ENCODE measurements at places on chromosomes 11 and 22.

- DNase-seq, result no peak
Measured at GRCh38 chr11:20762980-20763379, 93.6 kb downstream of the NELL1 start.

DNA sequence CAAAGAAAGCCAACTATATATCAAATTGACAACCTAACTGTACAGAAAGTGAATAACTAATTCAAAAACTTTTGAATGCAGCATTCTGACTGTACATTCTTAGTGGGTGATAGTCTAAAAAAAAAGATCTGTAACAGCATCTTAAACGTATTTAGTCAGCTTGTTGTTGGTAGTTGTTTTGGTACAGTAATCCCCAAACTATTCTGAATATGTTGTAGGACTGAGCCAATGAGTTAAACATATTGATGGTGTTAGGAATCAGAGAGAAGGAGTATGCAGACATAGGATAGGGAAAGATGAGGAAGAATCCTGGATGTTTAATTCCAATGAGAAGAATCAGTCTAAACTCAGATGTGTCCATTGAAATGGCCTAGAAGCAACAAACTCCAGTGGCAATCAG, 41.9 kb upstream of the KIRREL3 start:
- DNase-seq, result no peak

DNA sequence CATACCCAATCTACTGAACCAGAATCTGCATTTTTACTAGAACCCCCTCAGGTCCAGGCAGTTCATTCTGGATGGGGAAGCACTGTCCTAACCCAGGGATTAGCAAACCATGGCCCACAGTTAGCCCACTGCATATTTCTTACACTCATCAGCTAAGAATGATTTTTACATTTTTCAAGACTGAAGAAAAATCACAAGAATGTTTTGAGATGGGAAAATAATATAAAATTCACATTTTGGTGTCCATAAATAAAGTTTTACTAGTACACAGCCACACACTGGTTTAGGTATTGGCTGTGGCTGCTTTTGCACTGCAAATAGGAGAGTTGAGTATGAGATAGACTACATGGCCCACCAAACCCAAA, 59.4 kb downstream of the PPFIBP2 start:
- no peak for DNase-seq

- no peak for DNase-seq
Measured at GRCh38 chr22:20881231-20881630, 22.4 kb downstream of the SNAP29 start.

- DNase-seq, result no peak
Measured at GRCh38 chr11:75823946-75824345, 8.9 kb downstream of the UVRAG start.

GRCh38 chr22:43520632-43521039, 108.8 kb downstream of the MPPED1 start:
- DNase-seq, result no peak

DNA sequence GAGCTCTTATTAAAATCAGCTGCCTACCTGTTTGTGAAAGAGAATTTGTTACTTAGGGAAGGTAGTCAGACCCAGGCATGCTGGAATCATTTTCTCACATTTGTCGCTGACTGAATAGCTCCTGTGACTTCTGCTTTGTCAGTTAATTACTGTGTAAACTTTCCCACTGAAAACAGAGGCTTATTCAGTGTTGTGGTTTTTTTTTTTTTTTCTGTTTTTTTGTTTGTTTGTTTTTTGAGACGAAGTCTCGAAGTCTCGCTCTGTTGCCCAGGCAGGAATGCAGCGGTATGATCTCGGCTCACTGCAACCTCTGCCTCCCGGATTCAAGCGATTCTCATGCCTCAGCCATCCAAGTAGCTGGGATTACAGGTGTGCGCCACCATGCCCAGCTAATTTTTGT, 5.6 kb upstream of the LDLRAD3 start:
- DNase-seq, result no peak

DNA sequence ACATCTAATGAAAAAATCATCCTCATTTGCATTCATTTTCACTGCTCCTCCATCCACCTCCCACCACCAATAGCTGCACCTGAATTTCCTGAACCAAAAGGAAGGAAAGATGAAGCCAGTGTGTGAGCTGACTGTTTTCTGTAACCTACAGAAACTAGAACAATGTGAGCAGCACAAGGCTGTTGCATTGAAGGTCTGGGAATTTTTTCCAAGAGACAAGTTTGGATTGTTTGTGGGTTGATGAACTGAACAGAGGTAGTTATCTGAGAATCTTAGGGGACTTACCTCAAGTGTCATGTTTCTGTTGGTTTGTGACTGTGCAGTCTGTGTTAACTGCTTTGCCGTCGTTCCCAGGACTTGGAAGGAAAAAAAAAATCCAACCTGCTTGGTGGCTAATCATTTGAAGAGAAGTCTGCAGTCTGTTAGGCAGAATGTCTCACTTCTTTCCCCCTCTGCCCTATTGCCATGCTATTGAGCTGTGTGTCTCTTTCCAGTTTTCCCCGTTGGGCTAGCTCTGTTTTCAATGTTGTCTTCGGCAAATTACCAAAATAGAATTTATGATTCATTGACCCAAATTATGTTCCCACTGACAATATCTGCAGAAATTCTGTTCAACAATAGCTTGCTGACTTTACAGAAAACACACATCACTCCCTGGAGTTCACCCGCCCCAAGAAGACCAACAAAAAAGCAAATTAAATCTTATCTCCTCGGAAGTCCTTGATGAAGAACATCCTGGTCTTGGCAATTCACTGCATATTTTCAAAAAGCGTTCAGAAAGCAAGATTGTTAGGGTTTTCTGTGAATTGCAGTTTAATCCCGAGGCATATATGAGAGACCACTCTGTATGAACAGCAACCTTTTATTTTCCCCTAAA, 76.0 kb downstream of the SC5D start:
- no peak for DNase-seq

GRCh38 chr11:94449437-94449836, 44.2 kb downstream of the MRE11 start:
- DNase-seq, result no peak

DNA sequence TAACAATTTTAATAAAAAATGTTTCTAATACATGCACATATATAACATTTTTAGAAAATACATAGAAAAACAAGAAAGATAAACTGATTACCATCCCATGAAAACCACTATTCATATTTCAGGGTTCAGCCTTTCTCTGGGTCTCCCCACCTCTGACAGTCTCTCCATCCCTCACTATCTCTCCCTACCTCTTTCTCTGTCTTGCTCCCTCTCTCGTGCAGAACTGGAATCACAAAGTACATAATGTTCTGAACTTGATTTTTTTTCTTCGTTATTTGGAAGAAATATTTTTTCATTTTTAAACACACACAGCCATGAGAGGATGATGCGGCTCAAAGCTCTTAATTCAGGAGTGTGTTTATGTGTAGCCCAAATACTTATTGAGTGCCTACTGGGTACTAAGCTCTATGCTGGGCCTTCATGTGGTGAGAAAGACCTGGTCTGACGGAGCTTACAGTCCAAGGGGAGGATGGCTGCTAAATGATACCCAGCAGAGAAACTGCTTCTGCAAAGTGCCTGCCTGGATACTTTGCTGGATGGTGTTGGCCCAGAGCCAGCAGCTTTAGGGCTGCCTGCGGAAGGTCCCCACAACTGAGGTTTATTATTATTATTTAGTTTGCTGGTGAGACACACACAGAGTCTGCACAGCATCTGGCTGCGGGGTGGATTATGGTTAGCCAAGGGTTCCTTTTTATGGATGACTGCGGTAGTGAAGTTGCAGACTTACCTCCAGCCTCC, 42.6 kb downstream of the SC5D start:
- DNase-seq, result peak; percentile 23

- no peak for DNase-seq
Measured at GRCh38 chr11:114321621-114322257, 25.5 kb downstream of the NNMT start.

- no peak for DNase-seq
Measured at GRCh38 chr11:67052891-67053290, 3.8 kb upstream of the RHOD start.

- no peak for DNase-seq
Measured at GRCh38 chr11:72947229-72947628, 133.0 kb downstream of the ATG16L2 start.

- DNase-seq, result no peak
Measured at GRCh38 chr11:64230985-64231365, 627 bp downstream of the DNAJC4 start.

DNA sequence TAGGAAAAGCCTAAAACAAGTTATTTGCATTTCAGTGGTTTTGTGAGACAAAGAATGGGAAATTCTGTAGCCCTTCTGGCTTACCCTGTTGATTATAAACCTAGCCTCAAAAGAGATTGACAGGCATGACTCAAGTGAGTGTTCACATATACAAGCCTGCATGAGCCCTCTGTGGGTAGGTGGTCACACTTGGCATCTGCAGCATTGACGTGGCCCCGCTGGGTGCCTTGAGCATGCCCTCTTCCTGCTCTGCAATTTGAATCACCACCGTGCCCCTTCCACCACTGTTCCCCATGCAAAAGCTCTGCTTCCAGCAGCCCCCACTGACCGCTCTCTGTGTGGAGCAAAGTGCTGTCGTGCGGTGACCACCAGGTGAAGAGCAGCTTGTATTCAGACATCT, 21.0 kb upstream of the ADSL start:
- no peak for DNase-seq

GRCh38 chr11:95033051-95033450, 8.0 kb downstream of the KDM4E start:
- DNase-seq, result no peak

DNA sequence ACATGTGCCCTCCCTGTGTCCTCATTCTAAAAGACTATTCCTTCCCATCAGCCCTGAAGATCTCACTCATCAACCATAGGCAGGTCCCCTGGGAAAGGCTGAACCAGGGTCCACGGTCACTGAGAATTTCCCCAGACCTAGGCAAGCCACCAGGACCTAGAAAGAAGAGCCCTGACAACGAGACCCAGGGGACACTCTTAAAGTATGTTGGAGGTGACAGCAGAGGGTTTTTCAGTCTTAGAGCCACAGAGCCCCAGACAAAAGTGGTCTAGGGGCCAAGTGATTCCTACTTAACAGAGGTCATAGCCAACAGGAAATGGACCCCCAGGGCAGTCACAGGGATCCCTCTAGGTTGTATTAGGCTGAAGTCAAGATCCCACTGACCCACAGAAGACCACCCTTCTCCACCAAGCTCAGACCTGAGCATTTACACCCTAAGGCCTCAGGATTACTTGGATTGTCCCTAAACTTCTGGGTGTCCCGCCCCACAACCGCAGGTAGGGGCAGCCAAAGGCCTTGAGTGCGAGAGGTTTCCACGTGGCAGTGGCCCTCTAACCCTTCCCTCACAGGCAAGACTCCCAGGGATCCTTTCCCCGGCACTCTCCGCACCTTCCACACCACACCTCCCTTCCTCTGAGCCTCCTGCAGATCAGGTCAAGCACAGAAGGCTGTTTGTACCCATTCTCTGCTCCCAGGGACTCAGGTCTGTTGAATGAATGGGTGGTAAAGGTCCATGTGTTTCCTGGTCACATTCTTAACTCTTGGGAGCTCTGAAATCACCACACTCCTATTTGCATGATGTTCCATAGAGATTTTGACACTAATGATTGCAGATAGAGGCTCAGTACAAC, 12.3 kb downstream of the POU2AF1 start:
- DNase-seq, result no peak

DNA sequence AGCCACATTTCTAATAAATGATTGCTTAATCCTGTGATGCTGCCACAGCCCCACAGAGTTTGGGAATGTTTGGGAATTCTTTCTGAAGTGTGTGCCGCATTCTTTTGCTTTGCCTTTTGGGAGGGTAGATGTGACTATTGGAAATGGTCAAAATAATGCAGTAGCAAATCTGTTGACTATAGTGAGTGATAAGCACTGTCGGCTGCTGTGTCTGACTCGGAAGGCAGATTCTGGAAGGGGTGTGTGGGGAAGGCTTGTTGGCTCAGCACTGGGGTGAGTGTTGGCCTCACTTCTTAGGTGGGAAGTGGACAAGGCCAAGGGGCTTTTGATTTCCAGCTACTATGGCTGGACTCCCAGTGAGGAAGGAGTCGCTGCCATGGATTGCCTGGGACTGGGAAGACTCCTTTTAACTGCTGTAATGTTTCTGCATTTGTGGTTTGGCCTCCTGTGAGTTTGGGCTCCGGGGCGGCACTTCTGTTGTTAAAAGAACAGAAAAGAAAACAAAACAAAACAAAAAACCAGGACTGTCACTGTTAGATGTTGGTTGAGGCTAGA, 20.1 kb downstream of the ZBTB16 start:
- DNase-seq, result no peak

DNA sequence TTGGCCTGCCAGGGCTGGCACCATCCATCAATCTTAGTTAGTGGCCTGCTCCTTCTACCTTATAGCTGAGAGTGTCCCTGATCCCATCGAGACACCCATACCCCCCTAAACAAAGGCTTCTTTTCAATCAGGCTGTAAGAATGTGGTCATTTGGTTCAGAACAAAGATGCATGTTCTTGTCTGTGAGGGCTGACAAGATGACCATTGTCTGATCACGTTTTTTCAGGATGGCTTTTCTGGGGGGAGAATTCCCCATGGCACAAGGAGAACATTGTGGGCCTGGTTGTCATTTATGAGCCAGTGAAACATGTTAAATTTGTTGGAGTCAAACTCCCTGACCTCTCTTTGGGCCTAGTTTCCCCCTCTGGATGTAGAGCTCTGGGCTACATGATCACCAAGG, 160.4 kb downstream of the INSC start:
- DNase-seq, result no peak

- no peak for DNase-seq
Measured at GRCh38 chr11:129314371-129314770, 61.3 kb upstream of the BARX2 start.

GRCh38 chr11:7581021-7581590, 67.3 kb downstream of the PPFIBP2 start:
- no peak for DNase-seq

- no peak for DNase-seq
Measured at GRCh38 chr11:38274031-38274430, 1676.0 kb upstream of the RAG2 start.

DNA sequence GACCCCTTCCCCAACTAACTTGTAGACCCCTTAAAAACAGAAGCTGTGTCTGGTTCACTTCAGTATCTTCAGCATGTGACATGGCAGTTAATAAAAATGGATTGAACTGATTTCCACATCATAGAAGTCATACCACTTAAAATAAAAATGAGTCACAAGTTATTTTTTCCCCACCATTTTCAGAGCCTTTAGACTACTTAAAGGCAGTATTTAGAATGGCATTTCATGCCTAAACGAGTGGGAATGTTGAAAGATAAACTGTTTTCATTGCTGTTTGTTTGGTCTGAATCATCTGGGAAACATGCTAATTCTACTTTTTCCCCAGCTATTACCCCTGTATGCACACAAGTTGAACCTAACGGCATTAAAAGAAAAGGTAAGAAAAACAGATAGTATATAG, 324.0 kb downstream of the RAB38 start:
- DNase-seq, result no peak

- DNase-seq, result no peak
Measured at GRCh38 chr11:117591316-117592039, 205.5 kb downstream of the DSCAML1 start.

GRCh38 chr11:44357711-44358110, 47.8 kb upstream of the ALX4 start:
- DNase-seq, result no peak

- no peak for DNase-seq
Measured at GRCh38 chr22:50527921-50528681, 1.7 kb downstream of the TYMP start.

- no peak for DNase-seq
Measured at GRCh38 chr11:96052921-96053651, 129.2 kb upstream of the MTMR2 start.
